ENCODE measurements at places on chromosomes 16 and 17.

DNA sequence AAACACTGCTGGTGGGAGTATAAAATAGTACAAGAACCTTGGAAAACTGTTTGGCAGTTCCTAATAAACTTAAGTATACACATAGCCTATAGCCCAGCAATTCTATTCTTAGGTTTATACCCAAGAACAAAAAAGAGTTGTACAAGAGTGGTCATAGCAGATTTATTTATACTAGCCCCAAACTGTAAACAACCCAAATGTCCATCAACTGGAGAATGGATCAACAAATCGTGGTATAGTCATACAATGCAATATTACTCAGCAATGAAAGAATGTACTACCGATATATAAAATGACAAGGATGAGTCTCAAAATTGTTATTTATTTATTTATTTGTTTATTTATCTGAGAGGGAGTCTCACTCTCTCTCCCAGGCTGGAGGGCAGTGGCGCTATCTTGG is 23.1 kb downstream of the GNGT2 start:
- no peak for DNase-seq

DNA sequence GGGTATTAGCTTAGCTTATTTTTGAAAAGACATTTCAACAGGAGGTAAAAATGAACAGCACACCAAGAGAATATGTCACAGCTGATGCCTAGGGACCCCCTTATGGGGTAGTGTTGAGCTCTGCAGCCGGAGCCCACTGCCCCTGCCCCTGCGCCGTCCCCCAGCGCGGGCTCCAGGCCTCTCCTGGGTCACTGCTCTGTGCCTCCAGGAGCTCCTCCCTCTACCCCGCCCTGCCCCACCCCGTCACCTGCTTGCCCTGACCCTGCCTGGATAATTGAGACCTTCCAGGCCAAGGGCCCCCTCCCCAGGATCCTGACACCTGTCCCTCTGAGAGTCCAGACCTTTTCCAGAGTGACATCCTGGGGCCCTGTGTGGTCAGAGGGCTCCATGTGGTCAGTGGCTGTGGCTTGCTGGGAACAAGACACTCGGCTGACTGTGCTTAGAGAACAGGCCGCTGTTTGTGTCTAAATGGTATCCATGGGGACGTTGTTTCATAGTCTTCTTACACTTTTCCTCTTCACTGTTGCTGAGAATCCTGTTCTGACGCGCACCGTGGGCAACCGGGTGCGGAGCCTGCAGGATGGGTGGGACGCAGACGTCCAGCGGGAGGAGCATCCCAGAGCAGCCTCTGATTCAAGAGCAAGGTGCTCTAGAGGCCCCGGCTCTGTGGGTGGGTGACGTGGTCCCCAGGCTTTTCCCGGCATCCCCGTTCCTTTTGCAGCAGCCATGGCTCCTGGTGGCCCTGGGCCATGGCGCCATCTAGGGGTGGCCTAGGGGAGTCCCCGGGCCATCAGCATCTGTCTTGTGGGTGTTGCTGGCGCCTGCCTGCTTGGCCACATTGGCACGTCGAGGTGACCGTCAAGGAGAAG is 20.0 kb upstream of the WFIKKN1 start:
- peak; percentile 61 for DNase-seq

DNA sequence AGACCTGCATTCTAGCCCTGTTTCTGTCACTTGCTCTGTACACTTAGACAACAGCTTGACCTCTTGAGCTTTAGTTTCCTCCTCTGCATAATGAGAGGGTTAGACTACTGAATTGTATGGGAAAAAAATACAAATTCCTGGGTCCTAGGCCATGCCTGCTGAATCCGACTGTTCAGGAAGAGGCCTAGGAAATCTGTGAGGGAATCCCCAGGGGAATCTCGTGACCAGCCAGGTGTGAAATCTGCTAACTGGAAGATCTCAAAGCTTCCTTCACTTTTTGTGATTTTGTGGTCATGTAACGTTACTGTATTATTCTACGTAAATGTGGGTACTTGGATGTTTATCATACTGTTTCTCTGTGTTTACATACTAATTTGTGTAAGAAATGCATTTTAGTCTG is 58.2 kb downstream of the CYLD start:
- DNase-seq, result no peak

- DNase-seq, result peak; percentile 19
Observed at GRCh38 chr17:29591146-29591736, 1.7 kb upstream of the ANKRD13B start.

- no peak for DNase-seq
Observed at GRCh38 chr16:69606985-69607384, 41.2 kb downstream of the NFAT5 start.
